ENCODE measurements at places on chromosomes 1 and 21.

GRCh38 chr1:228500143-228500734, 13.1 kb downstream of the RNF187 start:
- no peak for DNase-seq

- no peak for DNase-seq
These were observed 615 bp downstream of the KRTAP10-5 start for GRCh38 chr21:44579833-44580144.

- DNase-seq = no peak
These were observed 169.2 kb upstream of the LMO4 start for GRCh38 chr1:87159378-87159915.

DNA sequence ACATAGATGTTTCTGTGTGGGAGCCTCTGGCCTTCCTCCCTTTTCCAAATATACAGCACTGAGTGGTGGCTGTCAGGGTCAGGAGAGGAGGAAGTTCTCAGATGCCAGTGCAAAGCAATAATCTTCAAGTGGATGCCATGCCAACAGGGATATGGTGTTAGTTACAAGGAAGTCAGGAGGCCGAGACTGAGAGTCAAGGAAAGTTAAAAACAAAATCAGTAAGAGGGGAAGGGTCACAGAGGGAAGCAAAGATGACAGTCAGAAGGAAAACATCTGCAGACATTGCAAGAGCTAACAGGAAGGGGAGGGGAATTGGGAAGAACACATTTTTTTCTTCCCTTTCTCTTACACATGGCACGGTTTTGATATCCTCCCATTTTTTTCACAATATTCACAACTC, 691.4 kb downstream of the ADGRL2 start:
- no peak for DNase-seq

GRCh38 chr21:33314111-33314510, 10.7 kb upstream of the IFNAR1 start:
- DNase-seq = no peak

- DNase-seq = no peak
These were observed 53.3 kb upstream of the SYT14 start for GRCh38 chr1:209884665-209885117.
